SHP77 treated with DMSO at 0.1 percent for 48 hours (cell line): ENCODE measurements at places on chromosomes 1 and 21.

DNA sequence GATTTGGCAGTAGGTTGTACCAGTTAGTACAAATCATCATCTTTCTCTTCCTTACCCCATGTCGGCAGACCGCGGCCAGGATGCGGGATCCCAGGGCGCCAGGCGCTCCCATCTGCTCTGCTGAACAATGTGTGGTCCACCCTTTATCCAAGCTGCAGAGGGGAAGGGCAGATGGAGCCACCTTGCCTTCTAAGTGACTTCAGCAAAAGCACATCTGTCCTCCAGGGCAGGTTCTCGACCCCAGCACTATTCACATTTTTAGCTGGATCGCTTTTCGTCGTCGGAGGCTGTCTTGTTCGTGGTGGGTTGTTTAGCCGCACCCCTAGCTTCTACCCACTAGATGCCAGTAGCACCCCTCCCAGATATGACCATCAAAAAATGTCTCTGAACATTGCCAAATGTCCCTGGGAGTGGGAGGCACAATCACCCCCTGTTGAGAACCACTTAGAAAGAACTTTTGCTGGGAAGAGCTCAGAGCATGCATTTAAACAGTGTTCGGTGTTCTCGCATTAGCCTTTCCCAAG is 58.1 kb upstream of the SIM2 start:
- DNase-seq, result no peak

DNA sequence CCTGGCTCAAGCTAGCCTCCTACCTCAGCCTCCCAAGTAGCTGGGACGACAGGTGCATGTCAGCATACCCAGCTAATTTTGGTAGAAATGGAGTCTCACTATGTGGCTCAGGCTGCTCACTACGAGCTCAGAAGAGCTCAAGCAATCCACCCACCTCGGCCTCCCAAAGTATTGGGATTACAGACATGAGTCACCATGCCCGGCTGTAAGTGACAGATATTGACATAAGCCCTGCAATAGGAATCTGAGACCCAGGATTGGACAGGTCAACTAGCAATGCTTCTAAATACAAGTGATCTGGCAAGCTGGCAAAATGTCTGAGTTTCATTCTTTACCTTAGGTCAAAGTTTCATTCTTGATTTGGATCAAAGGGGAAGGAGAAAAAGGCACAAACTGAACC is 40.5 kb upstream of the H6PD start:
- DNase-seq, result no peak

DNA sequence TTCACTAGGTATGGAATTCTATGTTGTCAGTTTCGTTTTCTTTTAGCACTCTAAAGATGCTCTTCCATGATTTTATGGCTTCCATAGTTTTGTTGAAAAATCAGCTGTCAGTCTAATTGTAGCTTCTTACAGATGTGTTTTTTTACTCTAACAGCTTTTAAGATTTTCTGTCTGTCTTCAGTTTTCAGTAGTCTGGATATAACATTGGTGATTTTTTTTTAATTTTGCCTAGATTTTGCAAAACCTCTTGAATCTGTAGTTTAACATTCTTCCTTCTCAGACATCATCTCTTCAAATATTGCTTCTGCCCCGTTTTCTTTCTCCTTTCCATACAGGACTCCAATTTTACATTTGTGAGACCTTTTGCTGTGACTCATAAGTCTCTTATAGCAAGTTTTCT is 17.9 kb upstream of the DYRK1A start:
- DNase-seq, result no peak

DNA sequence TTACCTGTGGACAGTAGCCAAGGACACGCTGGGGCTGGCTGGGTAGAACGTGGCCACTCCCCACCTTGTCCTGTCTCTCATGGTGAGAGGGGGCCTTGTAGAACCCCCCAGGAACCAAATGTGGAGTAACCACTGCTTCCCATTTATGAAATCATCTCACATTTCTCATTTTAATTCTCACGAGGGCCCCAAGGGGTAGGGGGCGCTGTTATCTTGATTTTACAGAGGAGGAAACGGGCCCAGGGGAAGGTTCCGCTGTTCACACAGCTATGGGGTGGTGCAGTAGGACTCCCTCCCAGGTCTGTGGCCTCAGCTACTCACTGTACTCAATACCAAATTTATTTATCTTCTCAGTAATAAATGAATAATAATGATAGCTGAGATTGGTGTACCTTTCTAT is 5.5 kb downstream of the SMPDL3B start:
- no peak for DNase-seq

- no peak for DNase-seq
Measured at GRCh38 chr1:17404820-17405219, 32.8 kb downstream of the PADI6 start.

DNA sequence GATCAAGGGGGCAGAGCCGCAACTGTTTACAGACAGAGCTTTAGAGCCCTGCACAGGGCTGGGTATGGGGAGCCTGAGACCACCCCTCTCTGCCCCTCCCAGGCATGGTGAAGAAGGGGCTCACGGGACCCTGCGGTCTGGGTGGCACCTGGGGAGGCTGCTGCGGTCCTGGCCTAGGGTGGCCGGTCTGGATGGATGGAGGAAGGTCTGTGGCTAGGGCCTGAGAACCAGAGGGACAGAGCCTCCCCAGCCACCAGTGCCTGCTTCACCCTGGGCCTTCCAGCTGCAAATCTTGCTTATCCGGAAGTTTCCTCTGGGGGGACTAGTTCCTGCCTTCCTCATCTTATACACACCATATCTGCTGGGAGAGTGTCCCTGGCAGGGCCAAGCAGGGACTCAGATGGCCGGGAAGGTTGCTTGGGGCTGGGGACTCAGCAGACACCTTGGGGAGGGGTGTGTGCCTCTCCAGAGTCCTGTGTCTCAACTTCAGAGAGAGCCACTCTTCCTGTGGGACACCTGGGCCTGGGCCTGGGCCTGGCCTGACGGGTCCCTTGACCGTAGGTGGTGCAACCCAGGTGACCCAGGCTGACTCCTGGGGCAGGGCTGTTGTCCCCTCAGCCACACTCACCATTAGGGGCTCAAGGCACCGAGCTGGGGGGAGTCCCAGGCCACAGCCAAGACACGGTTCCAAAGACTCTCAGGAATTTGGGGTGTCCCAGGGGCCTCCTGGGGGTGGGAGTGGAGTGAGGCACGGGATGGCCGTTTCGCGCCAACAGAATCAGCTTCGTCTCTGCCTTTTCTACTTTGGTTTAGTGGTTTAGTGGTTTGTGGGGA is 52.0 kb upstream of the ACTRT2 start:
- no peak for DNase-seq

DNA sequence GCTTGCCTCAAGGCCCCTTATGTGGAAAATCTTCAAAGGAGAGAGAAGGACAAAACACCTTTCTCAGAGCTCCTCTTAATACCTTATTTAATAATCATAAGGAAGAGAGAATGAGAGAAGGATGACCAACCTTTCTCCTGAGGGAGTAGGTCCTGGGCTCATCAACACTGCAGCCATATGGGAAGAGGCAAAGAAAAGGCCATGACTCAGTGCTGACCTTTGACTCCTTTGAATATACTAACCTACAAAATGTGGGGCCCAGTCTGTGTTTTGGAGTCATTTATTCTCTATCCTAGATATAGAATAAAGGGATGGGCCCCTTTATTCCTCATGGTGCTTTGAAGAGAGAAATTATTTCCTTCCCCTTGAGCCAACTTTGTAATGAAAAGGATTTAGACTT is 38.3 kb downstream of the CAMSAP2 start:
- DNase-seq, result no peak

DNA sequence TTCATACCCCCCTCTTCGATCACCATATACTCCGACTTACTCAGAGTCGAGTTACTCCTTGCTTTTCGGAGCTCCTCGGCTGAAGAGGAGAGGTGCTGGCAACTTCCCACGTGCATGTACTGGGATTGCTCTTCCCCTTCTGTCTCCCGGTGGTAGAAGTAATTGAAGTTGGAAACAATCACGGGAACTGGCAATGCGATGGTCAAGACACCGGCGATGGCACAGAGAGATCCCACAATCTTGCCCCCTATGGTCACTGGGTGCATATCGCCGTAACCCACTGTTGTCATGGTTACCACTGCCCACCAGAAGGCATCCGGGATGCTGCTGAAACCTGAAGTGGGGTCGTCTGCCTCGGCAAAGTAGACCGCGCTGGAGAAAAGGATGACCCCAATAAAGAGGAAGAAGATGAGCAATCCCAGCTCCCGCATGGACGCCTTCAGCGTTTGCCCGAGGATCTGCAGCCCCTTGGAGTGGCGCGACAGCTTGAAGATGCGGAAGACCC is 1.5 kb downstream of the KCNA3 start:
- DNase-seq, result no peak

DNA sequence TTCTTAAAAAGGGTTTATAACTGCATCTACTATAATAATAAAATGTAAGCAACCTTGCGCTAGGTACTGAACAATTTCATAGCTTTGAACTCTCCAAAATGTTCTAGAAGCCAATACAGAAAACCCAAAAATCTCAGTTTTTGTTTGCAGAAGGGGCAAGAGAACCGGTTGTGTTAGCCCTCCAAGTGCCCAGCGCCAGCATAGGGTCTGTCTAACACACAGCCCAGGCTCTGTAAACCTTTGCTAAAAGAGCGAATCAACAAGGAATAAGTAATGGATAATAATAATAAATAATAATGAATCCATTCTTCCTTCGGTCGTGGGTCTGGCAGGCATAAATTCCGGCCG is 333 bp upstream of the CHAF1B start:
- no peak for DNase-seq

- no peak for DNase-seq
Measured at GRCh38 chr1:156247460-156248322, at the start of gene PAQR6. Gene PAQR6, minus strand, starts transcription at chr1:156248056. Its CDS starts 1,325 bp downstream, at chr1:156246731.

DNA sequence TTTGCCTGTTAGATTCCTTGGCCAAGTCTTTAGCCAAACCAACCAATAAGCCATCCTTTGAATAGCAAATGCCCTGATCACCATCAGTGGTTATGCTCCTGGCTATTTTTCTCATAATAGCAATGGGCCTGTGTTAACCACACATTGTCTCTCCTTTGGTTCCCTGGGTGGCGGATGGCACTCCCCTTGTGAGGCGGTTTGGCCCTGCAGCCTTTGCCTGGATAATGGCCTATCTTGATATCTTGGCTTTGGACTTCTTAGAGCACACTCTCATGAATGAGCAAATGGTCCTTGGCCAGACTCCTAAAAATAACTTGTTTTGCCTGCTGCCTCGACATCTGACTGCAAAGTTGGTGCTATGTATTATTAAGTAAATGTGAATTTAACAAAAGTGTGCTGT is 22.4 kb upstream of the ZBTB18 start:
- DNase-seq, result no peak

- peak; percentile 28 for DNase-seq
Measured at GRCh38 chr1:32273391-32274208, 18.3 kb upstream of the HDAC1 start.

- DNase-seq, result no peak
Measured at GRCh38 chr1:167516404-167517388, 1.6 kb downstream of the CD247 start.

DNA sequence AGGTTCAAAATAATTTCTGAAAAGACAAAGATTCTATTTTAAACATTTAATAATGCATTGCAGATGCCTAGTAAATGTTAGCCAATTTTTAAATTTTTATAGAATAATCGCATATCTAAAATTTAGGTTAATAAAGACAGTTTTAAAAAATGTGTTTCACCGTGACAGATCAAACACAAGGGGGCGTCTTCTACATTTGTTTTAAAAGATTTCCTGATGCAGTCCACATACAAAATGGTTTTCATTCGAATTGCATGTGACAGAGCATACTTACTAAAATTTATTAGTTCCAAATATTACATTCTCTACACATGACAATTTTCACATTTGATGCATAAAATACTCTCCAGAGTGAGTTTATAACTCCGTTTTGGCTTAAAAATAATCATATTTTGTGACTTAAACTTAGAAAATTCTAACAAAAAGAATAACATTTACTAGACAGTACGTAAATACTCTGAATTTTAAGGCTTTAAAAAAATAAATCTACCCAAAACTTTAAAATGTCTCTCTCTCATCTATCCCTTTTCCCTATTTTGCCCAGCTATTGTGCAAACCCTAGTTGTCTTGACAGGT is 75.5 kb downstream of the ADAMTS1 start:
- no peak for DNase-seq

- DNase-seq, result no peak
Measured at GRCh38 chr1:59486615-59487014, 189.7 kb downstream of the FGGY start.

- no peak for DNase-seq
Measured at GRCh38 chr21:24896735-24897124, 710.6 kb downstream of the MRPL39 start.

- DNase-seq, result no peak
Measured at GRCh38 chr1:154925335-154926170, 11.0 kb downstream of the PMVK start.

- no peak for DNase-seq
Measured at GRCh38 chr1:208008534-208008933, 97.6 kb upstream of the CD34 start.

DNA sequence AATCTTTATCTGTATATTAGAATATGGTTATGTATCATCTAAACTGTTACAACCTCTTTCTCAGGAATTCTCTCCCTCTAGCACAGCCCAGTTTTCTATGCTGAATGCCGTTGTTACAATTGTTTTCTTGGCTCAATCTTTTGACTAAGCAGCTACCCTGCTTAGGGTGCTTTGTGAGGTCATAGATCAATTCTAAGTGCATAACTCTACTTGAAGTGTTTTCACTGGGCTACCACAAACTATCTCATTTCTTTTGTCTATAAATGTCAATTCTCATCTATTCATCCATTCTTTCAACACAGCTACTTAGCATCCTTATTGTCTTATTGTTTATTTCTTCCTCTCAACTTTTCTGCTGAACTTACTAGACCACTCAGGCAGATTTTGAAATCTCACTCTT is 77.1 kb downstream of the CEP350 start:
- no peak for DNase-seq

- no peak for DNase-seq
Measured at GRCh38 chr21:30083225-30083945, 83.2 kb downstream of the CLDN17 start.

DNA sequence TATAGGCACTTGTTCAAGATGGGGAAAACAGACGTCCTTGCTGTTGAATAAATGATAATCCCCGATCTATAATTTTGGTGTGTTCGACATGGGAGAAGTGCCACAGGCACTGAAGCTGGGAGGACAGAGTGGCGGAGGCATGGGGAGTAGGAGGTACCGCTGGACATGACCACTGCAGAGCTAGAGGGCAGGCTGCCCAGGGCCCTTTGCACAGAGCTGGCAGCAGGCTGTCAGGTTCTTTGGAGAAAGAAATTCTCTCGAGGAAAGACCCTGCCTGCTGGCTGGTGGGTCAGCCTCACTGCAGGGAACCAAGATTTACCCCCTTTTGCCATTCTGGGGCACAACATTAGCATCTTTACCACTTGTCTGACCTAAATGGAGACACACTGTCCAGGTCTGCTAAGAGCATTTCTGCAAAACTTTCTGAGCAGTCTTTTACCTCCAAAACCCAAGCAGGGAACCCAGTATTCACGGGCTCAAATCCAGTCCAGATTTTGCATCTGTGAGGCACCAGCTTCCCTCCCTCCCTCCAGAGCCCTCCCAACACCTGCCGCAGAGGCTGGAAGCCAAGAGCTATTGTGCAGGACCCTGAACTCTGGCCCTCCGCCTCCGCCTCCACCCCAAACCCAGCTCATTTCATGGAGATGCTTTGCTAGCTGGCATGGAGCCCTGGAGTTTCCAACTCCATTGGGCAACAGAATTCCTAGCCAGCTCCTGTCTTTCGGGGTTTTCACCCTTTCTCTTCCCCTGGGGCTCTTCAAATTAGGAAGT is 142.3 kb downstream of the PLXNA2 start:
- peak; percentile 81 for DNase-seq
